ENCODE measurements at places on chromosomes 1 and 21.

- DNase-seq = no peak
Measured at GRCh38 chr1:50720457-50721053, 239.5 kb downstream of the FAF1 start.

DNA sequence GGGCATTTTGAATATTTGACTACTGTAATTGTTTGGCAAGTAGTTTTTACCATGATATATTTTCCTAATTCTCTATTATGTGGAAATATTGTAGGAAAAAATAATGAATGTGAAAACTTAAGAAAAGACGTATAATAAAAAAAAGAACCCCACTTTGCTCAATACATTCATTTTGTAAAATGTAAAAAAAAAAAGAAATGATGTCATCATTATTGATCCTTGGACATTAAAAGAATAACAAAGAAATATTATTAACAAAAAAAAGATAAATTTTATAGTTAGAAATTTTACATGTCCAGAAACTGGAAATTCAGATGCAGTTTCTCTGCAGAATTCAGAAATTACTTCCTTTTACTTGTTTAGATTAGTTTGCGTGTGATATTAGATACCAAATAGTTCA is 5.2 kb downstream of the GIPC2 start:
- no peak for DNase-seq

- DNase-seq = no peak
Measured at GRCh38 chr21:42190486-42190863, 28.5 kb upstream of the ABCG1 start.

GRCh38 chr1:23352096-23352695 is 8.1 kb upstream of the HNRNPR start:
- DNase-seq = no peak

- DNase-seq = no peak
Measured at GRCh38 chr1:185560760-185561159, 173.4 kb upstream of the HMCN1 start.

- DNase-seq = no peak
Measured at GRCh38 chr1:220730486-220730885, 17.6 kb upstream of the MTARC2 start.

DNA sequence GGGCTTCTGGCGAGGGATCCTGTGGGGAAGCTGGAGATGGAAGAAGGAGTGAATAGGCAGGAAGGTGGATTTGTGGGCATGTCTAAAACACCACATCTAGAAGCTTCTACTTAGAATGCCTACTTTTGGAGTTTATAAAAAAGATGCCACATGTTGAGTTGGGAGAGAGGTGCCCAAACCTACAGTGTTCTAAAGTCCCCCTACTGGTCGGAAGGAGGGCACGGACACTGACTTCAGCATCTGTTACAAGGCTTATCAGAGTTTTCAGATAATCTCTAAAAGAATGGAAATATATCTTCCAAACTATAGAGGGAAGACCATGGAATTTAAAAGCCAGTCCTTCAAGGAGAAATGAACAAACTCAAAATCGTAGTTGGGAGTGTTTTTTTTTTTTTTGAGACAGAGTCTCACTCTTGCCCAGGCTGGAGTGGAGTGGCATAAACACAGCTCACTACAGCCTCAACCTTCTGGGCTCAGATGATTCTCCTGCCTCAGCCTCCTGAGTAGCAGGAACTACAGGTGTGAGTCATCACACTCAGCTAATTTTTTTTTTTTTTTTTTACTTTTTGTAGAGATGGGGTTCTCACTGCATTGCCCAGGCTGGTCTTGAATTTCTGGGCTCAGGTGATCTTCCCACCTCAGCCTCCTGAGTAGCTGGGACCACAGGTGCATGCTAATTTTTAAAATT is 14.8 kb downstream of the IBA57 start:
- DNase-seq = no peak

DNA sequence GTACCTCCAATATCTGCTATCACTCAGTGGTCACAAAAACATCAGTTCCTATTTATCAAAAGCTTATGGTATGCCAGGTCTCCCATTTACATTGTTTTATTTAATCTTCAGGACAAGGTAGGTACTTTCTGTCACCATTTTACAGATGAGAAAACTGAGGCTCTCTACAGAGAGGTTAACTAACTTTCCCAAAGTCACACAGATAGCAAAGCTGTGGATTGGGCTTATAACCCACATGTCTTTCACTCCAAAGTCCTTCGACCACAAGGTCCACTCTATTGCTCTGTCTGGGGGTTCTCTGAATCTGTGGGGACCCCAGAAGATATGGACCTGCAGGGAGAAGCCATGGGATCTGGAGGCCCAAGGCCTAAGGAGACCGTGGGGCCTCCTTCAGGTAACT is 26.6 kb upstream of the EPS8L3 start:
- no peak for DNase-seq

DNA sequence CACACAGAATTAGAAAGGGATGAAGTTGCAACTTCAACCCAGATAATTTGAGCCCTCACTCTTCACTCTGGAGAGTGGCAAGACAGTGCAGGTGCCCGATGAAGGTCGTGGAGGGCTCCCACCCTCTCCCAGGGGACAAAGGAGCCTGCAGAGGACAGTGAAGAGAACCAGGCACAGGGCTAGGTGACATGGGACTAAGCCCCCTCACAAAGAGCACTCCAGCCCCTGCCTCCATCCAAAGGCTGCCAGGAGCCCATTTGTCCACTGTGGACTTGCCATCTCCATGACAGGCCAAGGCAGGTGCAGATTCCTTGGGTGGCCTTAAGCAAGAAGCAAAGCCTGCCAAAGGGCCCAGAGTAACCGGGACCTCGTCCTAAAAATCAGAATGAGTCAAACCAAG is 15.1 kb downstream of the ERRFI1 start:
- DNase-seq = no peak

GRCh38 chr1:185566995-185567394 is 167.2 kb upstream of the HMCN1 start:
- peak; percentile 95 for DNase-seq

DNA sequence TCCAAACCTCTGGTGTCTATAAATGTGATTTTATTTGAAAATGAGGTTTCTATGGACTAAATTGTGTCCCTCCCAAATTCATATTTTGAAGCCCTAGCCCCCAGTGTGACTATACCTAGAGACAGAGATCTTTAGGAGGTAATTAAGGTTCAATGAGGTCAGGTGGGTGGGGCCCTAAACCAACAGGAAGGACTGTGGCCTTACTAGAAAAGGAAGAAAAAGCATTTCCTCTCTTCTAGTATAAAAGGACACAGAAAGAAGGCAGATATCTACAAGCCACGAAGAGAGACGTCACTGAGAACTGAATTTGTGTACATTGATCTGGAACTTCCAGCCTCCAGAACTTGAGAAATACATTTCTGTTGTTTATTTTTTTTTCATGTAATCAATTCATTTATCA is 123.1 kb upstream of the RUNX1 start:
- DNase-seq = no peak

DNA sequence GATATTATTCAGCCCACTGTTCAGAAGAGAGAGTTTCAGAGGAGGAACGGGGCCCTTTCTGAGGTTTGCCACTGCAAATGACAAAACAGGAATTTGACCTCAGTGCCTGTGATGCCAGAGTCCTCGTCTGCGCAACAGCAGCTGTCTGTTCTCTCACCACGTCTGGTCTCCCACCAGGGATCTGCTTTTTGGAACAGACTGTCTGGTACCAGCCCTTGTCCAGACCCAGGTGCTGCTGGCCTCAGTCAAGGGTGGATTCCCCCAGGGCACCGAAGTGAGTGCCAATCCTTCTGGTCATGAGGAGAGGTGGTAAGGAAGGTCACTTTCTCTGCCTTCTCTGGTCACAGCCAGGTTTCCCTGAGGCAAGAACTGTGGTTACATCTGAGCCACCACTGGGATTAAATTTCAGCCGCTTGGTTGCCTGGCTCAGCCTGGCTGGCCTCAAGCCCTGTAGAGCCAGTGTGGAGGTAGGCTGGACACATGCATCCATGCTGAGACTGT is 2.3 kb upstream of the BCAN start:
- DNase-seq = no peak

GRCh38 chr1:219427403-219427802 is 185.5 kb downstream of the ZC3H11B start:
- no peak for DNase-seq

GRCh38 chr1:71788113-71788512 is 494.2 kb downstream of the NEGR1 start:
- DNase-seq = no peak

DNA sequence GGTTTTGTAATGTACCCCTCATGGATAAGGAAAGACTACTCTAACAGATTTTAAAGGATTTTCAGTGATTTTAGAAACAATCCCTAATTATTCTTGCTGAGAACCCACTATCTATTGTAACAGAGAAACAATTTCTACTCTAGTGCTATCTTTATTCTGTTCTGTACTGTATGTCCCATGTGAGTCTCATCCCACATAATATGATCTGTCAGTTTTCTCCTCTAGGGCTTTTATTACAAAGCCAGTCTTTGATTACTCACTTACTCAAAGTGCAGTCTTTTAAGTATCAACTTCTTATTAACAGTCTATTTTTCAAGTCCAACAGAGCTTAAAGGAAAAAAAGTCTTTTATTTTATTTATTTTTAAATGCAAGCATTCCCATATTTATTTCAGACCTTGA is 54.8 kb downstream of the CTH start:
- no peak for DNase-seq

DNA sequence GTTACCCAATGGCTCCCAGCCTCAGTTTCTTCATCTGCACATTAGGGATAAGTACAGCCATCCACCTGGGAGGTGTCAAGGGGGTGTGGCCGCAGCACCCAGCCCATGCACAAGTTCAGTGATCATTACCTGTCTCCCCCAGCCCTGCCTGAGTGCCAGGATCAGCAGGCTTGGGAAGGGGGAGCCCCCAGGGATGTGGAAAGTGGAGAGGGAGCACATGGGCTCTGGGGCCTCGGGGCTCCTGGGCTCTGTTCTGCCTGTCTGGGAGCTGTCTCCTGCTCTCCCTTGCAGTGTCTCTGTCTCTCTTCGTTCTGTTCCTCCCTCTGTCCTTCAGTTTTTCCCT is 10.8 kb upstream of the PADI1 start:
- no peak for DNase-seq

GRCh38 chr1:1090424-1091343 is 16.6 kb upstream of the RNF223 start:
- DNase-seq = no peak

GRCh38 chr1:30693366-30693765 is 30.0 kb downstream of the MATN1 start:
- DNase-seq = no peak

DNA sequence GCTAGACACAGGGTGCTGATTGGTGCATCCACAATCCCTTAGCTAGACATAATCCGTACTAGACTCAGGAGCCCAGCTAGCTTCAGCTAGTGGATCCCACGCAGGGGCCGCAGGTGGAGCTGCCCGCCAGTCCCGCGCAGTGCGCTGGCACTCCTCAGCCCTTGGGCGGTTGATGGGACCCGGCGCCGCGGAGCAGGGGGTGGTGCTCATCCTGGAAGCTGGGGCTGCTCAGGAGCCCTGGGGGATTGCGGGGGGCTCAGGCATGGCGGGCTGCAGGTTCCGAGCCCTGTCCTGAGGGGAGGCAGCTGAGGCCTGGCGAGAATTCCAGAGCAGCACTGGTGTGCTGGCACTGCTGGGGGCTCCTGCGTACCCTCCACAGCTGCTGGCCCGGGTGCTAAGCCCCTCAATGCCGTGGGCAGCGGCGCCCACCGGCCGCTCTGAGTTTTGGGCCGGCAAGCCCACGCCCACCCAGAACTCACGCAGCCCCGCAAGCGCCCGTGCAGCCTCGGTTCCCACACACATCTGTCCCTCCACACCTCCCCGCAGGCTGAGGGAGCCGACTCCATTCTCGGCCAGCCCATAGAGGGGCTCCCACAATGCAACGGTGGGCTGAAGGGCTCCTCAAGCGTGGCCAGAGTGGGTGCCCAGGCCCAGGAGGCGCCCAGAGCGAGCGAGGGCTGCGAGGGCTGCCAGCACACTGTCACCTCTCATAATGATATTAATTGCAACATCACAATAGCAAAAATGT is 87.4 kb downstream of the CRB1 start:
- no peak for DNase-seq

DNA sequence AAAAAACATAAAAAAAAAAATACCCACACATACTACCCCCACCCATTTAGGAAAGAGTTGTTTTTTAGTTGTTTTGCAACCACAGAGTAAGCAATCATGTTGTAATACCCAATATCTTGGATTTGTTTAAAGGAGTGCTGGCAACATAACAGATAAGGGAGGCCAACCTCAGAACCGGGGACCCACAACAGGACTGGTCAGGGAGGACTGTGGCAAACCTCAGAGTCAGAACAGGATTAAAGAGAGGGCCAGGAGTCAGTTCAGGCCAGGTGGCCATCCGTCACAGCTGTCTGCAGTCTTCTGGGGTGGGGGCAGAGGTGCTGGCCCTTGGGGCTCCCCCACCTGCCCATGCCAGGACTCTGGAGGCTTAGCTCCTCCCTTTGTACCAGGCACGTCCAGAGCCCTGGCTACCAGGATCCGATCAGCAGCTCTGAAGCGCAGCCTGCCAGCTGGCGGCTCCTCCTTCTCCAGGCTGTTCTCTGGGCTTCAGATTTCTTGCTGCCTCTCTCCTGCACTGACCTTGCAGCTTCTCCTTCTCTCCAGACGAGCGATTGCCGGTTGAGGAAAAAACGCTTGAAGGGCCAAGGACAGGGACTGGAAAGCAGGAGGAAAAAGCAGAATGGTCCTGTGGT is 7.9 kb downstream of the H6PD start:
- no peak for DNase-seq

DNA sequence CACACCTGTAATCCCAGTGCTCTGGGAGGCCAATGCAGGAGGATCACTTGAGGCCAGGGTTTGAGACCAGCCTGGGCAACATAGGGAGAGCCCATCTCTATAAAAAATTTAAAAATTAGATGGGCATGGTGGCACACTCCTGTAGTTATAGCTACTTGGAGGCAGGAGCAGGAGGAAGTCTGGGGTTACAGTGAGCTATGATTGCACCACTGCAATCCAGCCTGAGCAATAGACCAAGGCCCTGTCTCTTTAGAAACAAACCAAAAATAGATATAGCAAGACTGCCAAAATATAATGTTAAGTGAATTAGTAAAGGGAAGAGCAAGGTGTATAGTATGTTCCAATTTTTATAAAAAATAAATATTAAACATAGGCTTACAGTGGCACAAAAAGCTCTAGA is 28.8 kb downstream of the PLEKHO1 start:
- DNase-seq = no peak

GRCh38 chr21:30117631-30118030 is 49.0 kb downstream of the CLDN17 start:
- DNase-seq = no peak

DNA sequence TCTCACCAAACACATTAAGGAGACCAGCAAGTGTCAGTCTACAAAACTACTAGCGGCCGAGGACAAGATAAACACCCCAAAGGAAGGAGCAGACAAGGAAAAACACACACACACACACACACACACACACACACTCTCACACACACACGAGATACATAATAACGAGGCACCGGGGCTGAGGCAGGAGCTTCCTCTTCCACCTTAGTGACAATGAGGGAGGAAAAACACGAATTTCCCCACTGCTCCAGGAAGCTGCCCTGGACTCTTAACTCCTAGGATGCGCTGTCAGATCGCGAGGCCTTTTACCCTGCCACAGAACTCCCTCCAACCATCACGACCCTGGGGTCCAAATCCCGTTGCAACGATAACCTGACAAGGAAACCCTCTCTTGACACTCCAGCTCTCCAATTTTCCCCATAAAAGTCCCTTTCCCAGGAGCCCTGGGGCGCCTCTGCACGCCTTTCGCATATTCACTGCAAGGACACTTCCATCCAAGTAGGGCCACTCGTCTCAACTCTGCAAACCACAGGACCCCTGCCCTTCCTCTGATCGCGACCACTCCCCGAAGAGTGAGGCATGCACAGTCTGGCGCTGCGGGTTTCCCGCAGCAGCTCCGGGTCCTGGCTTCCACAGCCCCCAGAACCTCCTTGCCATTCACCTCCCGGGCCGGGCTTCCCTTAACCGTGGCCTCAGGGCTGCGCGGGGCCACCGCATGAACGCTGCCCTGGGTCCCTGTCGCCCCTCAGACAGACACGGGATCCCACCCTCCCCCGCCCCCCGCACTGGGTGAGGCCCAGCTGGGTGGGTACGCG is 581 bp downstream of the ETV3 start:
- DNase-seq = peak; percentile 9
